Stimulated activated naive CD4-positive, alpha-beta T cell (primary cell): ENCODE measurements at places on chromosomes 12 and 14.
A peak's percentile ranks its signal among the peaks of the same experiment; 100 is the strongest.

- DNase-seq: no peak
These were observed 83.8 kb upstream of the DACT1 start for GRCh38 chr14:58553959-58554358.

DNA sequence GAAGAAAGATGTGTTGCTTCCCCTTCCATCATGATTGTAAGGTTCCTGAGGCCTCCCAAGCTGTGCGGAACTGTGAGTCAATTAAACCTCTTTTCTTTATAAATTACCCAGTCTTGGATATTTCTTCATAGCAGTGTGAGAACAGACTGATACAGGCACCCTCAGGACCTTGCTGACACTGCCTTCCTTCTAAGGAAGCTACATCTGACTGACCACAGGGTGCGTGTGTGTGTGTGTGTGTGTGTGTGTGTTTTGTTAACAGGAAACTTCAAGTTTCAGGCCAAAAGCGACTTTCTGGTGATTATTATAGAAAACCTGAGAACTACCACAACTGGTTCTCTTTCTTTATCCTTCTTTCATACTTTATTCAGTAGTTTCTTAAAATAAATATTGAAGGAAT, 149.0 kb downstream of the CAPZA3 start:
- no peak for DNase-seq

GRCh38 chr12:49019443-49020324, 1.1 kb upstream of the PRKAG1 start:
- peak; percentile 11 for DNase-seq

GRCh38 chr12:26884765-26885576, 52.0 kb upstream of the ITPR2 start:
- DNase-seq: peak; percentile 72

GRCh38 chr12:39763890-39764169, 144.2 kb upstream of the ABCD2 start:
- no peak for DNase-seq

DNA sequence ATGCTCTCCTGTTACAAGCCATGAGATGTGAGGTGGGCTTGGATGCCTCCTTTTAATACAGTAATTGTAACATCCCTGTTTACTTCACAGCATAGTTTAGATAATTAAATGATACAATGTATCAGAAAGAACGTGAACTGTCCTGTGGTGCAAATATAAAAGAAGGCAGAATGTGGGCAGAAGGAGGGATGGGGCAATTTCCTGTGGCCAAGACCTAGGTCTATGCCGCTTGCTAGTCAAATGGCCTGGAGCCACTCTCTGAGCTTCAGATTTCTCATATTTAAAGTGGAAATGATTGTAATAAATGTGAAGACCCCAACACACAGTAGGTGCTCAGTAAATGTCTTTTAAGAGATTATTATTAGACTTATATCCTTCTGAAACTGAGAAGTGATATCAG, 24.0 kb upstream of the EVL start:
- no peak for DNase-seq
